ENCODE measurements at places on chromosomes 4 and X.

GRCh38 chr4:52555356-52555716 lies 103.8 kb downstream of the USP46 start:
- DNase-seq = no peak

GRCh38 chr4:19675172-19675811 lies 576.4 kb upstream of the SLIT2 start:
- peak; percentile 24 for DNase-seq

- DNase-seq = no peak
Observed at GRCh38 chrX:110669572-110669971, 126.0 kb downstream of the CHRDL1 start.

GRCh38 chr4:38275331-38276100 lies 315.3 kb downstream of the PTTG2 start:
- DNase-seq = no peak

Data from fibroblast of the conjunctiva (primary cell).